ENCODE measurements at places on chromosomes 4 and X.

DNA sequence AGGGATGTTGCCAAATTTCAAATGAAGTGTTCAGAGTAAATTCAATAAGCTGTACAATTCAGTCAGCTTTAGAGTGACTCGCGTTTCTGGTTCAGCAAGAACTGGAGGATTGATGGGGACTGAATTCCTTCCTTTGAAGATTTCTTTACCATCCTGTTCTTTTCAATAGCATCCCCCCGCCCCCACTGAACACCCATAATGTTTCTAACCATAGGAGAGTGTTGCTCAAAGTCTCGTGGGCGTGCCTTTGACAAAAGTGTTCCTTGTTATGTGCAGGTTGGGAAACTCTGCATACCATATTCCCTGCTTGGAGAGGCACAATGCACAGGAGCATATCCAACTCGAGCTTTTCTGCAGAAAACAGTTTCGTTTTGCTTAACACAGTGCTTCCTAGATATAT lies 323.5 kb upstream of the CASK start:
- no peak for DNase-seq

DNA sequence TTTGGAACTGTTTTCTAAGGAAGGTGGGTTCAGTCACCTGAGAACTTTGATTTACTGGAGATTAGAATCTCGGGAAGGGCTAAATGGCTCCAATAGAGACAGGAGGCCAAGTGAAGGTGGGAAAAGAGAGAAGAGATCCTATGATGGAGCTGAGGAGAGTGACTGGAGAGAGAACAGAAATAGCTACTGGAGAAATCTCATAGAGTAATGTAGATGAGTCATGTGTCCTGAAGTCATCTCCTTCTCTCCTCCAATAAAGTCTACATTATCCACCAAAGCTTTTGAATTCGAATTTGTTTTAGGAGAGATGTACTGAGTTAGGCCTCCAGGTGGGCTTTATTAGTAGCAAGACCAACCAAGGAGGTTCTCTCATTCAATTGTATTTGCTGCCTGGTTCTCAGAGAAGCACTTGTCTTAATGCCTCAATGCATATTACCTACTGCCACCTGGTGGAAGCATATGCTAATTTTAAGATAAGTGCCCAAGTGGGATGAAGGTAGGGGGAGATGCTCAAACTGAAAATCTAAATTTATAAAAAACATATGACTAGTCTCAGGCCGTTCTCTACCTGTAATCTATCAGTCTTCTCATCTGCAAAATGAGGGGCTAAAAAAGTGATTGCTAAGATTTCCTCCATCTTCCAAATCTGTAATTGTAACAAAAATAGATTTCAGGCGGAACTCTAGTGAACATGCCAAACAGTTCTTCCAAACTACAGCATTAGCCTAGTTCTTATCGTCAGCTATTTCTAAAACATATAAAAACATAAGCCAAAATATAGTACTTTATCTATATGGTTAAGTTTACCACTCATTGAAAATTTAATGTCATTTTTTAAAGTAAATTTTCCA lies 24.4 kb downstream of the TXK start:
- DNase-seq = no peak

DNA sequence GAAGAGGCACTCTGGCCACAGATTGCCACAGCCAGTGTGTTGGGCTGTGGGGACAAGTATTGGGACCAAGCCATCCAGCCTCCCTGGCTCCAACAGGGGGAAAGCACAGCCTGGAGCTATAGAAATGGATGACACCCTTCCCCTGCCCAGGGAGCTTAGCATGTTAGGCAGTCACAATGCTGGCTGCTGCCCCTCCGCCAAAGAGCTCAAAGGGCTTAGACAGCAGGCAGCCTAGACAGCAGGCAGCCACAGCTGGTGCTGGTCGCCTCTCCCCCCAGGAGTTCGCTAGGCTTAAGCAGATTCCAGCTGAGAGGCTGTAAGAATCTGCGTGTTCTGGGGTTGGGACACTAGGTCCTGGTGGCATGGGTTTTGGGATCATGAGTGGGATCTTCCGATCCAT lies 94.5 kb upstream of the MXRA5 start:
- no peak for DNase-seq

DNA sequence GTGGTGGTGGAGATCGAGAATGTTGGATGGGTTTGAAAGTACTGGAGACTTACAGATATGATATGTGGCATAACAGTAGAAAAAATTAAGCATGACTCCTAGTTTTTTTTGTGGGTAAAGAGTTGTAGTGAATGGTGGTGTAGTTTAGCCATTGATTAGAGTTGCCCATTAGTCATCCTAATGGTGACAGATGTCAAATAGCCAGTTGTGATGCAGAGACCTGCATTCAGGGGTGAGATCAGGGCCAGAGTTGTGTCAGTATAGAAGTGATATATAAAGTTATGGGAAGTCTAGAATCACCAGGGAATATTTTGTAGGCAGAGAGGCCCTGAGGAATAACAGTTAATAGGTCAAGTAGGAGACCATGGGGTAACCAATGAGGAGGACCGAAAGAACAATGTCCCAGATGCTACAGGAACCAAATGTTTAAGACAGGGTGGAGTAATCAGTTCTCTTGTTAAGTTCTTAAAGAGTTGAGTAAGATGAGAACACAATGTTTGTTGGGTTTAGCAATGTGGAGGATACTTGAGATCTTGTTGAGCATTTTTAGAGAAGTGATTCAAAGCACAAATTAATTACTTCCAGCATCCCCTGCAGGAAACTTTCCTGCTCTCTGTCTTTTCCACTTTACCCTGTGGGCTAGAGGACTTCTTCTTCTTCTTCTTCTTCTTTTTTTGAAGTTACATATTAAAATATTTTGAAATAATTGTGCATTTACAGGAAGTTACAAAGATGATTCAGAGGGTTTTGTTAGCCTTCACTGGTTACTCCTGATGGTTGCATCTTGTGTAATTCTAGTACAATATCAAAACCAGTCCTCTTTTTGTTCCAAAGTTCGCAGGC lies 13.3 kb downstream of the SGMS2 start:
- DNase-seq = no peak

GRCh38 chrX:154505734-154506133 lies 10.3 kb downstream of the FAM3A start:
- no peak for DNase-seq

DNA sequence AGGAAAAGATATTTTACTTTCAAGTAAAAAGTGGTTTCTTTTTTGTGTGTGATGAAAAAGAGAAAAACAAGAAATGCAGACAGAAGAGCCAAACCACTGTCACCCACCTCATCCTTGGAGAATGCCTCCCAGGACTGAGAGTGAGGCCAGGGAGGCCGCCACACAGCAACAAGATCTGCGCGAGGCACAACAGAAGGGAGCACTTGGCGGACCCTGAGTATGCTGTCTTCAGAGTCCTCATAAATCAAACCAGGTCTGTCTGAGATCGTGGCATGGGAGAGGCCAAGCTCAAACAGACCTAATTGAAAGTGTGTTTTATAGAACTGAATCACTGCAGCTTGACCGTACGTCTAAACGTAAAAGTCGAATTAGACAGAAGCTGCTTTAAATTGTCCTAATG lies 134.3 kb upstream of the VCX2 start:
- no peak for DNase-seq

GRCh38 chr4:89136525-89136924 lies 25.2 kb downstream of the TIGD2 start:
- no peak for DNase-seq

DNA sequence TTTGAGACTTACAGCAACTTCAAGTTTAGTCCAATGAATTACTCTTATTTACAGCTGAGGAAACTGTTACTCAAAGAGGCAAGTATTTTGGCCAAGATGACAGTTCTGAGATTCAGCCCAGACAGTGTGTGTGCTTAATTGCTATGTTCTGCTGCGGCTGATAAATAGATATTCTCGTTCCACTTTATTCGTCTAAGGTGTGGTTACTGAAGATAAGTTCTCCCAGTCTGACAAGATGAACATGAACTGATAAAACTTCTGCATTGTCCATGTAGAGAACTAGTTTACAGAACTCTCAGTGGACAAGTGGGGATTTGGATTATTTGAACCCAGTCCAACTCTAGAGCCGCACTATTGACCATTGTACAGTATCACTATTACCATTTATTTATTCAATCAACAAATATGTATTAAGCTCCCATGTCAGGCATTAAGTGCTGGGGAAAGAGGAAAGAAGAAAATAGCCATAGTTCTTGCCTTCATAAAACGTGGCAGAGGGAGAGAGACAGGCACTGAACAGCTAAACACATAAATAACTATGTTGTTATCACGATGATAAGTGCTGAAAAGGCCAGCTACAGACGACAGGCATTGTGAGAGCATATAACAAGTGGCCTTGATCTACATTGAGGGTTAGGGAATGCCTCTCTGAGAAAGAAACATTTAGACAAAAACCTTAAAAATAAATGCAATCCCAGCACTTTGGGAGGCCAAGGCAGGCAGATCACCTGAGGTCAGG lies 4.0 kb upstream of the DHX15 start:
- DNase-seq = no peak

DNA sequence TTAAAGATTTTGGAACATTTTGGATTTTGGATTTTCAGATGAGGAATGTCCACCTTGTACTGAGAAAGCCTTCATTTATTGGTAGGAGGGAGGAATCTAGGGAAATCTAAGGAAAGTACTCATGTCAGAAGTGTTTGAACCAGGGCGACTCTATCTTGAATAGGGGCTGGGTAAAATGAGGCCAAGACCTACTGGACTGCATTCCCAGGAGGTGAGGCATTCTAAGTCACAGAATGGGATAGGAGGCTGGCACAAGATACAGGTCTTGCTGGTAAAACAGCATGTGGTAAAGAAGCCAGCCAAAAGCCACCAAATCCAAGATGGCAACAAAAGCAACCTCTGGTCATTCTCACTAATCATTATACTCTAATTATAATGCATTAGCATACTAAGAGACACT lies 118.9 kb downstream of the MXRA5 start:
- no peak for DNase-seq

- no peak for DNase-seq
Observed at GRCh38 chr4:5033281-5033841, 14.1 kb upstream of the CYTL1 start.

- no peak for DNase-seq
Observed at GRCh38 chr4:62342346-62342745, 1142.2 kb downstream of the ADGRL3 start.

DNA sequence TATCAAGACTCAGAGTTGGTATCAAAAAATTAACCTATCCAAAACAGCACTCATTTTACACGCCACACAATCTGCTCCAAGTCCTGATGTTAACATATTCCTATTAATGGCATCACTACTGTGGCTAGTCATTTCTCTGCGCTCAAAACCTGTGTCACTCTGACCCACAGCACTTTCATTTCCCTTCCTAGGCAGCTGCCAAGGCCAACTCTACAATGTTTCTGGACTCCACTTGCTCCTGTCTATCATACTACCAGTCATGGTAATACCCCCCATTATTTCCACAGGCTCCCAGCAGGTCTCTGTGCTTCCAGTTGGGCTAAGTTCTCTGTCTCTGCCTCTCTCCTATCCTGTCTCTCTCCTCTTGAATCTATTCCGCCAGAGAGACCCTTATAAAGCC lies 323.6 kb downstream of the NR3C2 start:
- no peak for DNase-seq

GRCh38 chr4:110627977-110628662 lies 5.2 kb upstream of the PITX2 start:
- no peak for DNase-seq

GRCh38 chr4:63894161-63894560 lies 515.1 kb downstream of the TECRL start:
- no peak for DNase-seq
